ENCODE measurements at places on chromosomes 3 and 15.
A peak's percentile ranks its signal among the peaks of the same experiment; 100 is the strongest.

GRCh38 chr15:96431786-96432185 lies 101.3 kb downstream of the NR2F2 start:
- no peak for DNase-seq

- no peak for DNase-seq
Observed at GRCh38 chr3:107142171-107142570, 235.1 kb upstream of the CCDC54 start.

DNA sequence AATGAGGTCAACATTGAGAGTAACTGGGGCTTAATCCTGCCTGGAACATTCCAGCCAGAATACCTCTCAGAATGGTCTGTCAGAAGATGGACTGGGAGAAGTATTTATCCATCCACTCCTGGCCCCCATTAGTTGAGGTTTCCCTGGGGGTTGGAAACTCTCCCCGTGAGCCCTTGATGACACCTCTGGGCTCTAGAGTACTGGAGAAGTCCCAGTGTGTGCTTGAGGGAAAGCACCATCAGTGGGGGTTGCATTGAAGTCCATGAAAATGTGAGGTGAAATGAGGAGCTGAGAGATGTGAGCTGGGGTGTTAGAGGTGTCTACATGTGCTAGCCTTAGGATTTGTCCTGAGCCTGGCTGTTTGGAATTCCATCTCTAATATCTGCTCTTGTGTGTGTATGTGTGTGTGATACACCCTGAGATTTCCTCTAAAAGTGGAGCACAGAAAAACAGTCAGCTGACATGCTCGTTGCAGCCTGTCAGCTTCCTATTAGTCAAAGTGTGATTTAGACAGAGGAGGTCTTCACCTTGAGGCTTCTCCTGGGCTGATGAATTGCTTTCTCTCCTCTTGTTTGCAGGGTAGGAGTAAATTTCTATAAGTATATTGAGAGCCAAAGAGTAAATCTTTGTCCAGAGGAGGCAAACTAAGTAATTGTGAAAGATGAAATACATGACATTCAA lies 67.6 kb downstream of the NR1D2 start:
- no peak for DNase-seq

DNA sequence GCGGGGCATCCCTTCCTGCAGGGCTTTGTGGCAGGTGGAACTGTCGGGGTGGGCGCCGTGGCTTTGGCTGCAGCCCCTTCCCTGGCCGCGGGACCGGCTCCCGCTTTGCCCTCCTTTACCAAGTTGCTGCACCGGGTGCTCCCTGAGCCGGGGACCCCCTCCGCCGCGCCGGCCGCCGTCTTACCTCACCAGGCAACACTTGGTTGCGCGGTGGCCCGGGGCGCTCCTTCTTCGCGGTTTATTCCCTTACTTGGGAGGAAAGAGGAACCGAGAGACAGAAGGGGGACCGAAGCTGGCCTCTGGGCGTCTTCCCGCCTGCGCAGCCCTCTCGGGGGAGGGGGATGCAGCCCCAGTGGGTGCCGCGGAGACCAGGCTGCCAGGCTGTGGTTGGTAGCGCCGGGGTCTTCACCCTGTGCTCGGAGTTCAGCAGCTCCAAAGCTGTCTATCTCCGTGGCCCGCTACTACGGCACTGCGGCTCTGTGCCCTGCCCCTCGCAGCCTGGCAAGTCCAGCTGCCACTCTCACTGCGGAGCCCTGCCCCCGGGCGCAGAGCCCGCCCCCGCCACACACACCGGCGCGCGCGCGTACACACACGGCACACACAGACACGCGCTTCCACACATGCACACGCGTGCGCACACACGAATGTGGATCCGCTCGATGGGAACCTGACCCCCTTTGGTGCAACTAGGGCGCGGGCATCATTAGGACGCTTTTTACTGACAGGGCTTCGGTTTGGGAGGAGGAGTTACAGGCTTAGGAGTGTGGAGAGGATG lies at the start of gene DGKG:
Gene DGKG, minus strand, starts transcription at position 473 of the 775 bp plus-strand sequence. CDS start 41,775 bp downstream, outside the sequence.
- DNase-seq, result peak; percentile 28

- no peak for DNase-seq
Observed at GRCh38 chr3:42780892-42781700, 8.0 kb upstream of the CCDC13 start.

- DNase-seq, result no peak
Observed at GRCh38 chr15:42106288-42106687, 11.9 kb upstream of the PLA2G4D start.

DNA sequence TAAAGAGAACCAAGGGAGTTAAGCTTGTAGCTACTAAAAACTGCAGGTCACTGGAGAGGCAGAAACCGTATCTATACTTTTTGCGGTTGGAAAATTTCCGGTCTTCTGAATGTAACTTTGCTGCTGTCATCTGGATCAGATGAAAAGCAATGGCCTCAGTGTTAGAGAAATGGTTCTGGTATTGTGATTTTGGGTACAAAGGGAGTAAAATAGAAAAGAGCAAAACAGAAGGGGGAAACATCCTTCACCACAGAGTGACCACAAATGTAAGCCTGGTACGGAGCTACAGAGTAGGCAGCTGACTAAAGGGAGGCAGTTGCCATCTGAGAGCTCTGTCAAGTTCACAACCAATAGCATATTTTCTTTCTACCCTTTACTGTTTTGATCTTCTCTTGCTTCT lies 5.6 kb downstream of the CD96 start:
- no peak for DNase-seq

GRCh38 chr3:133273346-133273745 lies 126.5 kb upstream of the BFSP2 start:
- DNase-seq, result no peak

DNA sequence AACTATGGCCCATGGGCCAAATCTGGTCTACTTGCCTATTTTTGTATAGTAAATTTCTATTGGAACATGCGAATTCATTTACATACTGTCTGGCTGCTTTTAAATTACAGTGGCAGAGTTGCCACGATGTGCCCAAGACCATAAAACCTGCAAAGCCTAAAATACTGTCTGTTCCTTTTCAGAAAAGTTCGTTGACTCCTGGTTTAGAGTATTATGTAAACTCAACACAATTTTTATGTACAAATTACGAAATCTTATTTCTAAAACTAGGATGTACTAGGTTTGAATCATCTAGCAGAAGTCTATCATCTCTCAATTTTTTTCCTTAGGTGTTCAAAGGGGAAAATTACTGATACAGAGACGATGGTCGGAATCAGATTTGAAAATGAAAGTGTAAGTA lies 26.9 kb downstream of the SENP2 start:
- no peak for DNase-seq

GRCh38 chr3:178586076-178586475 lies 49.8 kb downstream of the KCNMB2 start:
- DNase-seq, result no peak

DNA sequence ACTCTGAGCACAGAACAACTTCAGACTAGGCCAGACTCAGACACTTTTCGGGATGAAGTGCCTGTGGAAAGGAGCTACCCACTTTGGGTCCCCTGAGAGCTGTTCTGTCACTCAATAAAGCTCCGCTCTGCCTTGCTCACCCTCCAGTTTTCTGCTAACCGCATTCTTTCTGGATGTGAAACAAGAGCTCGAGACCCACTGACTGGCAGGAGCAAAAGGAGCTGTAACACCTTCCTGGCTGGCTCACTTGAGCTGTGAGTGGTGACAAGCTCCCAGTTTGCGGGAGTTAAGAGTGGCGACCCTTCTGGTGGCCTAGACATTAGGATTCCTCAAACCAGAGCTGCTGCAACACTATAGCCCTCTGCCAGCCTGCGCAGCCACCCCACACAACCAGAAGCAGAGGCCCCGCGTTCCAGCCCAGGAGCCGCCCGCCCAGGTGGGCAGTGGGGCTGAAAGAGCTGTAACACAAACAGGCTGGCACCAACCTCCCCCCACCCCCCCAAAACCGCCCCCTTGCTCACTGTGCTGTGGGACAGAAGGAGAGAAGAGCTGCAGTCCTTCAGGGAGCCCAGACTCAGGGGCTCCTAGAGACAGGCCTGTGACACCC lies 1178.1 kb upstream of the GBE1 start:
- no peak for DNase-seq

GRCh38 chr3:53042651-53043050 lies 3.2 kb downstream of the SFMBT1 start:
- no peak for DNase-seq

Data from GOT3 (cell line).